ENCODE measurements at places on chromosomes 4 and X.

DNA sequence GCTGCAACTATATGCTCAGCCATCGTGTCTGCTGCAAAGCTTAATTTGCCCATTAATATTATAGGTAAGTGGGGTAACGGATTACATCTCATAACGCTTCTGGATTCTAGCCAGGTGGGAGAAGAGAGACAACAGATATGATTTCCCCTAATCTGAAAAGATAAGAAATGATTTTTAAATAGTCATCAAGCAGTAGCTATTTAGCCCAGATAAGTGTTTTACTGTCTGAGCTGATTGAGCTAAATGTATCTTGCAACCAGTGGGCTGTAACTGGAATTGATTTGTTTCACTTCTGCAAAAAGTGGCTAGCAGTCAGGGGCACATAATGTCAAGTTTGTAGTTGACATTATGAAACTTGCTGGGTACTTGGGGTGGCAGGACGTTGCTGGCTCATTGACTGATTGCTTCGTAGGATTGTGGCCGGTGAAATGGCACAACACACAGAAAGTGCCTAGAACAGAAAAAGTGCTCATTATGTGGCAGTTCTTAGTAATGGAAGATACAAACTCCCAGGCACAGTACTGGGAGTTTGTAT is 18.5 kb downstream of the LAP3 start:
- no peak for DNase-seq

- DNase-seq = no peak
These were observed 236.7 kb downstream of the FAT4 start for GRCh38 chr4:125551466-125551865.

DNA sequence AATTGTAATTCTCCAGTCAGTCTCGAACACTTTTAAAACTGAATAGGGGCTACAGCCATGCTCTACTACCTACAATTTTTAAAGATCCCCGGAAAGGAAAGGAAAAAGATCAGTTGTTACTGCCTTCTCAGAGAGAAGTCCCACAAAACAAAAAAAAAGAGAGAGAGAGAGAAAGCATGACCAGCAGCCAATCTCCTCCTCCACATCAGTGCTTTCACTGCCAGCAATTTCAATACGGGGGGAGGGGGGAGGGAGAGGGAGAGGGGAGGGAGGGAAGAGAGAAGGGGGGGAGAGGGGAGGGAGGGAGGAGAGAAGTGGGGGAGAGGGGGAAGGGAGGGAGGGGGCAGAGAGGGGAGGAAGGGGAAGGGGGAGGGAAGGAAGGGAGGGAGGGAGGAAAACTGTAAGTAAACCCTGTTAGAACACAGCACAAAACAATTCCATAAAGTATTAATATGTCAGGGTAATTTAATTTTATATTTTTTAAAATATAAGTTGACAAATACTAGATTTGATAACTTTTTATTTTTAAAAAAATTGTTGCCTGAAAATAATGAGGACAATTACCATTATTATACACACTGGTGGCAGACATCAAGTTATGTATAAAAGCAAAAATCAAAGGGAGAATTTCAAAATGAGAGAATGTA is 108.0 kb downstream of the LRBA start:
- DNase-seq = no peak

GRCh38 chrX:18255059-18255458 is 34.4 kb upstream of the BEND2 start:
- DNase-seq = no peak

- DNase-seq = no peak
These were observed 86.9 kb upstream of the SHISA3 start for GRCh38 chr4:42310358-42310757.

DNA sequence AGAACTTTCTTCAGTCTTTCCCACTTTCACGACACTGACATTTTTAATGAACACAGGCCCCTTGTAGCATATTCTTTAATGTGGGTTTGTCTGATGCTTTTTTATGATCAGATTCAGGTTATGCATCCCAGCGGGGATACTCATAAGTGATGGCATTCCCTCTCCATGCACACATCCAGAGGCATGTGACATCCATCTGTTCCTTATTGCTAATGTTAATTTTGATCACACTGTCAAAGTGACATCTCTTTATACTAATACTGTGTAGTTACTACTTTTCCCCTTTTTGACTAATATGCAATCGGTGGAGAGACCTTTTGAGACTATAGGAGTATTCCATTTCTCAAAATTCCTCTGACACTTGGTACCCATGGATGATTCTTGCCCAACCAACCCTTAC is 43.8 kb upstream of the HS3ST1 start:
- DNase-seq = no peak

DNA sequence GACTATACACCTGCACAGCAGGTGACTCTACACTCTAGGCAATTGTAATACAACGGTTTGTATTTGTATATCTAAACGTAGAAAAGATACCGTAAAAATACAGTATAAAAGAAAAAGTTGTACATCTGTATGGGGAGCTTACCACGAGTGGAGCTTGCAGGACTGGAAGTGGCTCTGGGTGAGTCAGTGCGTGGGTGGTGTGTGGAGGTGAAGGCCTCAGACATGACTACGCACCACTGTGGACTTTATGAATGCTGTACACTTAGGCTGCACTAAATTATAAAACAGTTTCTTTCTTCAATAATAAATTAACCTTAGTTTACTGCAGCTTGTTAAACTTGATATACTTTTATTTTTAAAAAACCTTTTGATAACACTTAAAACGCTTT is 85.0 kb upstream of the FAT1 start:
- no peak for DNase-seq

GRCh38 chr4:37934096-37934495 is 26.1 kb upstream of the PTTG2 start:
- DNase-seq = no peak

GRCh38 chr4:113684534-113685091 is 76.9 kb downstream of the CAMK2D start:
- peak; percentile 58 for DNase-seq

DNA sequence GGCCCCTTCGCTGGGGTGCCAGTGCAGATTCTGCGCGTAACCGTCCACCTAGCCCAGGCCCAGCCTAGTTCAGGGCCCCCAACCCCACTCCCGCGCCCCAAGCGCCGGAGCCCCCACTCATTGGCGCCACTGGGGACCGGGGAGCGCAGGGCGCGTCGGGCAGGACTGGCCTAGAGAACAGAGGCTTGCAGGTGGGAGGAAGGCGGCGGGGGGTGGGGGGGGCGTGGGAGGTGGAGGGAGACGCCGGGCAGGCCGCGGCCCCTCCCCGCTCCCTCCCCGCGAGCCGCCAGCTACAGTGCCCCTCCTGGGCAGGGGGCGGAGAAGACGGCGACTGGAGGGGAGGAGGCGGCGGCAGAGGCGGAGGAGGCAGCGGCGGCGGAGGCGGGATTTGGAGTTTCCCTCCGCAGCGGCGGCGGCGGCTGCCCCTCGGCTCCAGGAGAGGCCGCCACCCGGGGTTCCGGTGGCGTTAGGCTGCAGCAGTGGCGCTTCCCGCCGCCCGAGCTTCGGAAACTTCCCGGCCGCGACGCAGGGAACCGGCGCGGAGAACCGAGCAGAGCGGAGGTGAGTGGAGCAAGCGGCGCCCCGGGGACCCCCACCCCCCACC is 4.8 kb upstream of the DUSP9 start:
- no peak for DNase-seq

DNA sequence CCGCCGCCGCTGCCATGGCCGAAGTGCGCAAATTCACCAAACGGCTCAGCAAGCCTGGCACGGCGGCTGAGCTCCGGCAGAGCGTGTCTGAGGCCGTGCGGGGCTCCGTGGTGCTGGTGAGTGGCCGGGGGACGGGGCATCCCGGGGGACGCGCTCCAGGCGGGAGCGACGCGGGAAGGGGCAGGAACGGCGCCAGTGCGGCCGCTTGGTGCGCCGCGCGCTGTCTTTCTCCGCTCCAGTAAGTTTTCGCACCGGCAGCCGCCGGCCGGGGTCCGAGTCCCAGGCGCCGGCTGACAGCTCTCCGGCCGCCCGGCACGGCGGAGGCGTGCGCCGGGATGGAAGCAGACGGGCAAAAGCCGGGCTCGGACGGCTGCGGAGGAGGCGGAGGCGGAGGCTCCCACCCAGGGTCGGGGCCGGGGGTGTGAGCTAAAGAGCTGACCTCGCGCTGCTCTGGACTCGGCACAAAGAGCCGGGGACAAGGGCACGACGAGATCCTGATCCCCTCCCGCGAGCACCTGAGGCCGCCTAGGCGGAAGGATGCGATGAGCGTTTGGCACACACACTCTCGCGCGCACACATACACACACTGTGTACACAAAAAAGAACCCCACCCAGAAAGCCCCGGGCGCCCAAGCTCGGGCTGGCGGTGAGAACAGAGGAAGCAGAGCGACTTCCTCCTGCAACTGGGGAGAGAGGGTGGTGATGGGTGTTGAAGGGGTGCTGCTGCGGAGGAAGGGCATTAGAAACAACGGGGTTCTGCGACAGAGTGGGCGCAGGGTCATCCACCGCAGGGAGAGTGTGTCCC is 545 bp downstream of the DOCK11 start:
- DNase-seq = no peak

DNA sequence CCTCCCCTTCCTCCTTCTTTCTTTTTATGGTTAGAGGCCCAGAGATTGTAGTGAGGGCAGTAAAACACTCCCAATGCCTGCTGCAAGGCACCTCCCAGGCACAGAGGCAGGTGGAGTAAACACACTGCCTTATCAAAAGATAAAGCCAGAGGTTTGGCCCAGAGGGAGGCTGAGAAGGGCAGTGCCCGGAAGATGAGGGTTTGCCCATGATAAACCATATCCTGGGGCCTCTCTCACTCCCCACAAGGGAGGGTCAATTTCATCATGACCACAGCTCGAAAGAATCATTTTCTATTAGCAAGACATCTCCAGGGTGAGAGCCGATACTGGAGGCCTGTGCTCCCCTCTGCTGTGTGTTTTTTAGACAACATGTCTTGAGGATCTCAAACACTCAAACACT is 98.5 kb upstream of the FAM9C start:
- DNase-seq = no peak

- no peak for DNase-seq
These were observed 40.0 kb upstream of the IRF2 start for GRCh38 chr4:184514121-184514988.

DNA sequence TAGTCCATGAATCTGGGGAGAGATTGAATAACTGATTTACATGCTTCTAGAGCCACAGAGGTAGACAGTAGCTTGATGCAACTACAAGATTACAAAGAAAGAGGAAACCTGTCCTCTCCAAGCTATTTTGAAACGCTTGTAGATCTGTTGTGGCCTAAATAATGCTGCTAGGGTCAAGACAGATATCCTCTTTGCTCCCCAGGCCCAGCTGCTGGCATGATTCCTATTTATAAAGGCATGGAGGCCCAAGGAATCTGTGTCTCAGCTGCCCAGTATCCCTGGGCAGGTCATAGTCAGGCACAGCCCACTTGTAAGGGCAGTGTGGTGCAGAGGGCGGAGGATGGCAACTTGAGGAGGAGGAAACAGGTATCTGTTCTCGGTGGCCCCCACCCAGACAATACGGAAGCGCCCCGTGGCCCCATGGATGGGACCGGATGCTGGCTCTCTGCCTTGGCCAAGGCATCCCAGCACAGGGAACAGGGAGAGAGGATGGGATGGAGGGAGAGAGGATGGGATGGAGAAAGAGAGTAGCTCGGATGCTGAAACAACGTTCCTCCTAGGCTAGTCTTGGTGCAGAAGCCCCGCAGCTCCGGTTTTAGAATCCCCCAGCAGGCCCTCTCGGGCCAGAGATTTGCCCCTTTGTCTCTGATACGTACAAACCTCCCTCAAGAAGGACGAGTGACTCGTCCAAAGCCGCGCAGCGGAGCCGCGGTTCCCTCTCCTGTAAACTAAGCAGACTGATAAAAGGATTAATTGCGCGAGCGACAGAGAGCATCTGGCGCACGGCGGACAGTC is 767 bp upstream of the SMIM20 start:
- no peak for DNase-seq

- no peak for DNase-seq
These were observed 2582.2 kb downstream of the PCDH7 start for GRCh38 chr4:33302321-33302720.

- no peak for DNase-seq
These were observed 37.2 kb downstream of the EIF4E start for GRCh38 chr4:98891478-98892337.

- DNase-seq = no peak
These were observed 213.8 kb upstream of the LDB2 start for GRCh38 chr4:17112292-17112659.

GRCh38 chrX:53950130-53950733 is 94.0 kb downstream of the PHF8 start:
- DNase-seq = no peak

- DNase-seq = no peak
These were observed 201.6 kb downstream of the QDPR start for GRCh38 chr4:17310269-17310652.

DNA sequence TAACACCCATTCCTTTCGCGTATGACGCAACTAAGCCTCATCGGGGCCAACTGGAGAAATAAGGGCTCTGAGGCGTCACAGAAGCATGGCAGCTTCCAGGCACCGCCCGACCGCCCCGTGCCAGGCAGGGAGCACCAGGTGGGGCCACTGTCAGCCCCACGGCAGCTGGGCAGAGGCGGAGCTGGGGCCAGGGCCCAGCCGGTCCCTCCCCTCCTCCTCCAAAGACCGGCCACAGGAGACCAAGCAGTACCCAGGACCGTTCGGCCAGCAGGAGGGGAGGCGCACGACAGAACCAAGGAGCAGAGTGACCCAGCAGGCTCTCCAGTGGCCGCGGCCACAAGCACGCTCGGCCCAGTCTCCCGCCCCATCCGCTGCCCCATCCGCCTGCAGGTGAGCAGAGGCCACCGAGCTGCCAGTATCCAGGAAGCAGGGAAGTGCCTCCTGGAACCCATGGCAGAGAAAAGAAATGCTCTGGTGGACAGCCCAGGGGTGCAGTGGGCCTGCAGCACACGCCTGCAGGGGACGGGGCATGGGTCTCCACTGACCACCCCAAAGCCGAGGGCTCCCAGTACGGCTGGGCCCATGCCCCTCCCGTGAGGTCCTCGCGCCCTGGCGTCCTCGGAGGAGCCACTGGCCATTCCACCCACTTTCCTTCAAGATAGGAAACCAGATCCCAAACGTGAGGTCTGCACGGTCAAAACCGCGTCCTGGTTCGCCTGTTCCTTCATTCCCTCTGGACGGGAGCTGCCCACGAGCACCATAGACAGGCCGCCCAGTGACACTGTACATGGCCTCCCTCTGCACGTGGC is 9.6 kb downstream of the CTBP1 start:
- DNase-seq = no peak

DNA sequence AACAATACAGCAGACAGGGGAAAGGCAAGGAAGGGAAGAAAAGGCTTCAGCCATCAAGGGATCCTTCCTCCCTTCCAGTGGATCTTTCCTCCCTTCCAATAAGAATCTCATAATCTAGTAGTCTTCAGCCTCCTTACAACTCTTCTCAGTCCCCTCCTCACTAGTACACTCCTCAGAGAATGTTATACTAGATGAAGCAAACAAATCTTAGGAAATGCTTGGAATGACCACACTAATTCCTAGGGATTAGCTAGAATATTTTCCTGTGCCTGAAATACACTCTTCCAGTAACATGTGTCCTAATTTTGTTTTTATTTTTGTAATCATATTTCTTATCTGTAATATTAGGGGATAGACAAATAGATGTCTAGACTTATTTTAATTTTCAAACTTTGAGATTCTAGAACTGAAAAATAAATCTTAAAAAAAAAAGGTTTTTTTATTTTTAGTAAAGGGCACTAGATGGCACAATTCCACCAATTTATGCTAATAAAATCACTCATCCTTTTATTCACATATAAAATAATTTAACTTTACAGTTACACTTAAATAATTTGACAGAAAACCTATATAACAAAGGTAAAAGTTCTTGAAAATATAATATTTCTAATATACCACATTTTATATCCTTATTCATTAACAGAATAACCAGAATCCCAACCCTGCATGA is 7.0 kb upstream of the STPG2 start:
- no peak for DNase-seq

- DNase-seq = no peak
These were observed 1.5 kb downstream of the NHSL2 start for GRCh38 chrX:71912156-71912555.

Measured in cerebellar cortex (tissue), 1 donor.